ENCODE measurements at places on chromosomes 5 and 9.

- no peak for DNase-seq
Measured at GRCh38 chr5:68028131-68028727, 187.3 kb upstream of the PIK3R1 start.

DNA sequence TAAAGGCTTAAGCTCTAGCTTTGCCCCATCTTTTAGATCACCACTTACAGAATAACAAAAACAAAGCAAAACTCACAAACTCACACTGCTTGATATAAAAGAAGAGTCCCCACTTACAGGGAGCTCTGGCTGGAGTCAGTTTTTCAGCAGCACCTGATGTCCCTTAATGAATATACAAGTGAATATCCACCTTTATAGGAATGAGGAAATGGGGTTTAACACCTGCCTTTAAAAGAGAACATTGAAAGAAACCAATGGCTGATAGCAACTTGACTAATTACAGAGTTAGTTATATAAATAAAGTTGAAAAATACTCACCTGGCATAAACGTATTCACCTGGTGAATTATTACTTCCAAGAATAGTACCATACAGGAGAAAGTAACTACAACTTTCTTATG, 20.7 kb upstream of the PURA start:
- no peak for DNase-seq

GRCh38 chr5:21063146-21063545, 1075.1 kb upstream of the CDH18 start:
- DNase-seq, result no peak

- DNase-seq, result no peak
Measured at GRCh38 chr5:6602441-6602840, 30.4 kb downstream of the NSUN2 start.

- no peak for DNase-seq
Measured at GRCh38 chr5:145936401-145937131, at the start of gene SH3RF2. SH3RF2 (plus strand) TSS chr5:145936578; CDS start chr5:145937929, 1,351 bp downstream.

GRCh38 chr5:139282197-139282557, 11.4 kb upstream of the MATR3 start:
- no peak for DNase-seq

DNA sequence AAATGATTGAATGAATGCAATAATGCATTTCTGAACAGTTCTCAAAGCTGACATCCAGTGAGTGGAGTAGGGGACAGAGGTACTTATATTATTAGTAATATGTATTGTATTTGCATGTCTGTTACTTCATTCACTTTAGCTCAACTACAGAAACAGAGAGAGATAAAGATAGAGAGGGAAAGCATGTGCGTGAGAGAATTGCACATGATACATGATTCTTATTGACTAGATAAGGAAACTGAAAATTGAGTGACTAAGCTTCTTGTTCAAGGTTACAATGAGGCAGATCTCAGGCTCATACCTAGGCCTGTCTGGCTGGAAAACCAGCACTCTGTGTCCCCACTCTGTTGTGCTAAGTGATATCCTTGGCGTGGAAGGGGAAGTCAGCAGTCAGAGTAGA, 337.7 kb upstream of the KLF4 start:
- no peak for DNase-seq

- DNase-seq, result no peak
Measured at GRCh38 chr9:94097788-94098414, 13.6 kb downstream of the PTPDC1 start.

DNA sequence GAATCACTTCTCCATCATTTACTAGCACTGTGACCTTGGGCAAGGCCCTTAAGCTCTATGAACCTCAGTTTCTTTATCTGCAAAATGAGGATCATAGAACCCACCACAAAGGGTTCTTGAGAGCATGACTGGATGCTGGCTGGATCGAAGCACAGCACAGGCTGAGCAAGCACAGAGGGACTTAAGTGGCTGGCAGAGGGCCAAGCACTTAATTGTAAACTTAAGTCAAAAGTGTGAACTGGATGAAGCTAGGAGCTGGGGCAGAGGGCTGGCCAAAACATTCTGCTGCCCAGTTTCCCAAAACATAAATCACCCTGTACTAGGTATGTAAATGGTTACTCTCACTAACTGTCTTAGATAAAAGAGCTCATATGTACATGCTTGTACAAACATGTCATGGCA, 112.3 kb upstream of the WWC1 start:
- no peak for DNase-seq

GRCh38 chr5:98705841-98706240, 67.6 kb upstream of the RGMB start:
- no peak for DNase-seq
